ENCODE measurements at places on chromosomes 11 and 22.
A peak's percentile ranks its signal among the peaks of the same experiment; 100 is the strongest.

DNA sequence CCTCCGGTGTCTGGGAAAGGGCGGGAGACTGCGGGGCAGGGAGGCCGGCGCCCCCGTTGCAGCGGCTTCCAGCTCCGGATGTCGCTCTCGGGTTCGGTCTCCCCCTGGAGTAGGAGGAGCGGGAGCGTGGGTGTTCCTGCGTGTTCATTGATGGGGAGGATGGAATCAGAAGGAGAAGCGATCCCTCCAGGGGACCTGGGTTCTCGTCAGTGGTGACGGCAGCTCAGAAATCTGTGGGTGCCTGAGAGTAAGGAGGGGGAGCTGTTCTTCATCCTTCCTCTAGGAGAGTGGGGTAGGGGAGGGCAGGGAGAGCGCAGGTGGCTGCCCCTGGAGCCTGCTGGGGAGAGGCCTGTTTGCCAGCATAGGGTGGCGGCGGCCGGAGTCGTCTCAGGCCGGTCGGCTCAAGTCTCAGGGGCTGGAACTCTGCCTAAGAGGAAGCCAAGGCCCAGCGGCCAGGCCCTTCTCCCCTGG lies 1.1 kb downstream of the UBASH3B start:
- peak; percentile 45 for DNase-seq

- no peak for DNase-seq
These were observed 98.3 kb downstream of the WNT11 start for GRCh38 chr11:76107971-76108370.

DNA sequence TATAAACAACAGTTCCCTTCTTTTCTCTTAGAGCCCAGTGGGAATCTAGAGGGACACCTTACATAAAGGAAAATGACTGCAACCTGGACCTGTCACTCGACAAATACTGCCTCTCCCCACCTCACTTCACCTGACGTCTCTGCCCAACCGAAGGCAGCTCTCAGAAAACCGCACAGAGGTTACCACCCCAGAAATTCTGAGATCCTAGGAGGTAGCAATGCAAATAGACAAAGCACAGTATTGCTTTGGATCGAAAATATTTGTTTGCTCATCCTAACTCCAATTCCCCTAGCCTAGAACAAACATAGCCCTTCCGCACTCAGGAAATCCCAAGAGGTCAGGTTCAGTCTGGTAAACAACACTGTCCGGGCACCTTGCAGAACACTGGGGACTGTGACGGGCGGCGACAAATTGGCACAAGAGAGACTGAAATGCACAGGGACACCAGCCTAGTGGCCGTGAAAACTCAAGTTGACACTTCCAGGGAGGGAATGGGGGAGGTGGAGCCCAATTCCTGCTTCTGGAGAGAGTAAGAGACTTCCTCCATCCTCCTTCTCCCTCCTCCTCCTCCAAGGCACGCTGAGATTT lies 420 bp upstream of the TRIM44 start:
- peak; percentile 89 for DNase-seq

- DNase-seq = peak; percentile 92
These were observed 27.2 kb downstream of the PHLDB1 start for GRCh38 chr11:118634431-118635236.

DNA sequence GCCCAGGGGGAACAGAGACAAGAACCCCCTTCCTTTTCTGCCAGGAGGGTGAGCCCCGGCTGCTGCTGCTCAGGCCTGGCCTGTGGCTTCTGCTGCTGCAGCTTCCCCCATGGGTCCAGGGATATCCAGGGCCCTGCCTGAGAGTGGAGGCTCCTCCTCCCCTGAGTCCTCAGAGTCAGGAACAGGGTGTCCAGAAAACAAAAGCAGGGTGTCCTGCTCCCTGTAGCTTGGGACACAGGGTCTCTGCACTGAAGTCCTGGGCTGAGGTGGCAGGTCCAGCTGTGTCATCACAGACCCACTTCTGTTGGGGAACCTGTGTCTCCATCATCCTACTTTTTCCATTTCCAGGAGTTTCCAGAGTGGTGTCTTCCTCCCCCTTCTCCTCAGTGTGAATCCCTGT lies 76.1 kb downstream of the ZNF280B start:
- DNase-seq = no peak

GRCh38 chr11:123313262-123313661 lies 116.8 kb upstream of the GRAMD1B start:
- DNase-seq = no peak

- DNase-seq = no peak
These were observed 30.0 kb upstream of the PTPRJ start for GRCh38 chr11:47950396-47950795.

GRCh38 chr11:86787018-86787536 lies 13.3 kb upstream of the PRSS23 start:
- DNase-seq = no peak

GRCh38 chr11:72584293-72584938 lies 89.8 kb downstream of the PDE2A start:
- no peak for DNase-seq

DNA sequence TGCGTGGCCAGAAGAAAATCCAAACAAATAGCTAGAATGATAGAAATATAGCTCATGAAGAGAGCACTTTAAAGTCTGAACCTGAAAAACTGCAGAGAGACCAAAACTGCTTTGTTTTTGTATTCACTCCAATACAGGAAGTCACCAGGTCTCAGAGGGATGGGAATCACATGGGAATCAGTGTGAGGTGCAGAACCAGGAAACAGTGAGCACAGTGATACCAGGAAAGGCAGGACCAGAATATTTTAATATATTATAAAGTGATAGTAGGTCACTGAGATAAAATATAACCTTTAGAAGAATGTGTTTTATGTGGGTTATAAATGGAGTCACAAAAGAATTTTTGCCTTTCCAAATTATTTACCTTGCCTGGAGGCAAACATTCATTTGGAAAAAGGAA lies 277.3 kb downstream of the CASP12 start:
- DNase-seq = no peak

DNA sequence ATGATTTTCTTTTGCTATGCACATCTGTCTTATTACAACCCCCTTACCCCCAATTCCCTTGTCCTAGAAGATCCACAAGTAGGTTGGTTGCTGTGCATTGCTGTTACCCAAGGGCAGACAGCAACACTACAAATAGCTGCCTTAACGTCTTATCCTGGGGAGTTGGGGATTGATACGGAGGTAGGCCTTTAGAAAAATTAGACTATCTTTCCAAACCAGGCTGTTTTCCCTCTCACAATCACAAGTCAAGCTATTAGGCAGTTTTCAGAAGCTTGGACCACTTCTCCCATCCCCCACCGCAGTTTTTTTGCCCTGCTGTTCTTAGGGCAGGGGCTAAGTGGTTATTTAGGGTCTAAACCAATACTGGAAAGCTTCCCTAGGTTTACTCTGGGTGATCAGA lies 2.8 kb upstream of the PHLDB1 start:
- no peak for DNase-seq

DNA sequence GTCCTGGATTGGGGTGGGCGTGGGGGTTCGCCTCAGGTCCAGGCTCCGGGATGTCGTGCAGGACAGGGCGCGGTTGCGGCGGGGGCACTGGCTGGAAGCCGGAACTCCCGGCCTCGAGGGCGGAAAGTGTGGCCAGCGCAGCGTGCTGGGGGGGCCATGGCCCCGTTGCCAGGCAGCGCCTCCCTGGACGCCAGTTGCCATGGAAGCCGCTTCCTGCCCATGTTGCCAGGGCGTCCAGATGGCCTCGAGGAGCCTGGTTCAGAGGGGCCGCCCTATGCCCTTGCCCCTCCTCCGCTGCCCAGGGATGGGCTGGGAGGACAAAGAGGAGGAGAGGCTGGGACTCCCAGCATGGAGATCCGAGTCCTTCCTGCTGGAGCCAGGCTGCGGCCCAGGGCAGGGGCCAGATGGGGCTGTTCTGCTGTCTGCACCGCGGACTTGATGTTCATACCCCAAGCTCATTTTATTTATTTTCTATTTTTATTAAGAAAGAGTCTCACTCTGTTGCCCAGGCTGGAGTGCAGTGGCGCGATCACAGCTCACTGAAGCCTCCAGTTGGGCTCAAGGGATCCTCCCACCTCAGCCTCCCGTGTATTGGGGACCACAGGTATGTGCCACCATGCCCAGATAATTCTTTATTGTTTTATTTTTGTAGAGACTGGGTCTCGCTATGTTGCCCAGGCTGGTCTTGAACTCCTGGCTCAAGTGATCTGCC lies 4.6 kb upstream of the CCDC188 start:
- peak; percentile 98 for DNase-seq

DNA sequence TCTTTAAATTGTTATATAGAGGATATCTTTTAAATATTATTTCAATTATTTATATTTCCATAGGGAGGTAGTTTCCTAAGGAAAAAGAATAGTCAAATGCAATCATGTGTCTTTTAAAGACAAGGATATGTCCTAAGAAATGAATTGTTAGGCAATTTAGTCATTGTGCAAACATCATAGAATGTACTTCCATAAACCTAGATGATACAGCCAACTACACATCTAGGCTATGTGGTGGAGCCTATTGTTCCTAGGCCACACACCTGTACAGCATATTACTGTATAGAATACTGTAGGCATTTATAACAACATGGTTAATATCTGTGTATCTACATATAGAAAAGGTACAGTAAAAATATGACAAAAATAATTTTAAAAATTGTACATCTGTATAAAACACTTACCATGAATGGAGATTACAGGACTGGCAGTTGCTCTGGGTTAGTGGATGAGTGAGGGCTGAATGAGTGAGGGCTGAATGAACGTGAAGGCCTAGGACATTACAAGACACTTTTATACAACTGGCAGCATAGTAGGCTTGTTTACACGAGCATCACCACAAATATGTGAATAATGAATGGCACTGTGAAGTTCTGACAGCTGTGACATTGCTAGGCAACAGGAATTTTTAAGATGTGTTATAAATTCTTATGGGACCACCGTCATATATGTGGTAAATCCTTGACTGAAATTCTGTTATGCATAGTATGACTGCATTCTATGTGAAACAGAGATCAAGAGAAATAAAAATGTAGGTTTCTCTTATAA lies 1879.0 kb upstream of the RAG2 start:
- DNase-seq = no peak

GRCh38 chr11:1139441-1140083 lies 18.2 kb upstream of the MUC5AC start:
- no peak for DNase-seq

GRCh38 chr11:125128450-125128849 lies 17.0 kb upstream of the TMEM218 start:
- DNase-seq = no peak

DNA sequence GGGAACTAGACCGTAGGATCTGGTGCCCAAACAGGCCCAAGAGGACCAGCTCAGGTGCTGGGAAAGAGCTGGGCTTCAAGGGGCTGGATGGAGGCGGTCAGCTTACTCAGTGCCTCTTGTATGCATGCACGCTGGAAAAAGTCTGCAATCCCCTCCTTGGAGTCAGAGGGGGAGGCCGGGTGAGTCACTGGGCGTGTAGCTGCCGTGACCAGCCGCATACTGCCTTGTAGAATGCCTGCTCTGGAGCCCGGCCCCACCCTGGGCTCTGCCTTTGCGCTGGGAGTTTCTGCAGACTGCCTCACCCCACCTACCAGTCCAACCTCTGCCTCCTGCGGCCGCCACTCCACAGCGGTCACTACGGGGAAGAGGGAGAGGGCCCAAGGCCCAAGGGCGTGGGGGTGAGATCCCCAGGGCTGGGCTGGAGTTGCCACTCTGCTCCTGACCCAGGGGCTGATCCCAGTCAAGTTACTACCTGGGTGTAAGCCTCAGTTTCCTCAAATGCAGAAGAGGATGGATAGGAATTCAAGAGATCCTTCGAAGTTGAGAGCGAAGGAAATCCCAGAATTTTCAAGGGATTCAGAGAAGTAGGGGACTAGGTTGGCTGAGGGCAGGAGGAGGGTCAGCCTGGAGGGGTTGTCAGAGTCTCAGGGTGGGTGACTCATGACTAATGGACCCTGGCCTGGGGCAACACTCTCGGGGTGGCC lies 4.2 kb downstream of the MRGPRF start:
- no peak for DNase-seq

- DNase-seq = no peak
These were observed 7.8 kb downstream of the TBC1D10A start for GRCh38 chr22:30318799-30319419.

- DNase-seq = no peak
These were observed 695.7 kb upstream of the FAT3 start for GRCh38 chr11:91528965-91529364.

DNA sequence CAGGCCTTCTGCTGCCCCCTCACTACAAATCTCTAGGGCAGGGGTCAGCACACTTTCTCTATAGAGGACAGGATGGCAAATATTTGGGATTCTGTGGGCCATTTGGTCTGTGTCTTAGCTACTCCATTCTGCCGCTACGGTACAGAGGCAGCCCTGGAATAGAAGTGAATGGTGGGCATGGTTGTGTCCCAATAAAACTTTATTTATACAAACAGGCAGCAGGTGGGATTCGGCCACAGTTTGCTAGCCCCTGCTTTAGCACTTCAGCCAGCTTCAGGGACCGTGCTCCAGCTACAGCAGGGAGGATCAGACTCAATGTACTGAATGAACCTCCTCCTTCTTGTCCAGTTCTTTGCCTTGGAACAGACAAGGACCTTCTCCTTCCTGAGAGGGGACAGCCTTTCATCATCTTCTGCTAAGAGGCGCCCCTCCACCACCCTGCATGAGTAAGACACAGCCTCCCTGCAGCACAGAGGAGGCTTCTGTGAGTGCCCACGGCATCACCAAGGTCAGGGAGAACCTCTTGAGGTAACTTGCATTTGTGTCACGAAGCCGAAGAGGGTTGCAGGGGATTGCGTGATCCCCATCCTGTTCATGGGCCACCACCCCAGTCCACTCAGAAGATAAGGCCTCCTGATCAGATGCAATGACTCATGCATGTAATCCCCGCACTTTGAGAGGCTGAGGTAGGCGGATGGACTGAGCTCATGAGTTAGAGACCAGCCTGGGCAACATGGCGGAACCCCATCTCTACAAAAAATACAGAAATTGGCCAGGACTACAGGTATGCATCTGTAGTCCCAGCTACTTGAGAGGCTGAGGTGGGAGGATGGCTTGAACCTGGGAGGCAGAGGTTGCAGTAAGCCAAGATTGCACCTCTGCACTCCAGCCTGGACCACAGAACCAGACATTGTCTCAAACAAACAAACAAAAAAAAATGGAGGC lies 4.6 kb downstream of the C11orf24 start:
- no peak for DNase-seq

DNA sequence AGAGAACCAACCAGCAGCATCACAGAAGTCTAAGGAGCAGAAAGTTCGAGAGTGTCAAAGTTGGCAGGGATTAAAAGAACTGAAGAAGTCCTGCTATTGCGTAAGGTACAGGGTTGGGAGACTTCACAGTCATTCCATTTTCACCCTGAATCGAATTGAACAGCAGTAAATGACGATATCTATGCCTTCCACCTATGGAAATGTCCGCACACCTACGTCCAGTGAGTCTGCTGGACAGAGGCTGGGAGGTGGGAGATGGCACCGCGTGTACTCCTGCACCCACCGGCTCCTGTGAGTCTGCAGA lies 116.7 kb downstream of the MICAL3 start:
- DNase-seq = no peak
